ENCODE measurements at places on chromosomes 6 and 20. TPM values are rescaled to one million over a fixed set of nuclear protein-coding genes. Genes with fewer than 3 reads are reported as not detected.

The CCDC28A gene
- 41.2 TPM for total RNA-seq

The CLPSL2 gene
- not detected for total RNA-seq

The LPA gene
- not detected for total RNA-seq

The GTSF1L gene
- not detected for total RNA-seq

The SLCO4A1 gene
- total RNA-seq = 34.6 TPM

The PPIL6 gene
- total RNA-seq = 0.17 TPM

The ASIP gene
- not detected for total RNA-seq

The RBPJL gene
- total RNA-seq = not detected

The ELOVL4 gene
- 1.8 TPM for total RNA-seq

The GCNT2 gene
- total RNA-seq = 3.1 TPM

The TPD52L1 gene
- total RNA-seq = 0.56 TPM

The TSPYL4 gene
- 12.5 TPM for total RNA-seq

The COL21A1 gene
- not detected for total RNA-seq

The TAP1 gene
- 373 TPM for total RNA-seq

The DEFB132 gene
- total RNA-seq = not detected

The NKAIN4 gene
- total RNA-seq = not detected

The TINAG gene
- total RNA-seq = not detected

The RAB44 gene
- 0.09 TPM for total RNA-seq

The RAET1L gene
- total RNA-seq = not detected

The LAMA2 gene
- not detected for total RNA-seq

The SLC22A2 gene
- not detected for total RNA-seq

The GLP1R gene
- 0.77 TPM for total RNA-seq

The SNAI1 gene
- total RNA-seq = 1.3 TPM

The RBM24 gene
- not detected for total RNA-seq

The TOX2 gene
- 42.8 TPM for total RNA-seq

The MAK gene
- total RNA-seq = 0.90 TPM

The GSTA4 gene
- 21.4 TPM for total RNA-seq

The RNF217 gene
- 1.2 TPM for total RNA-seq

The GNAS-AS1 gene
- 2.5 TPM for total RNA-seq

The ARFGEF3 gene
- total RNA-seq = 0.76 TPM

The BPHL gene
- total RNA-seq = 12.5 TPM

The SCRT2 gene
- total RNA-seq = not detected

The GABRR1 gene
- total RNA-seq = not detected

The NRSN1 gene
- total RNA-seq = not detected

The TCF15 gene
- not detected for total RNA-seq

The BCKDHB gene
- 13.7 TPM for total RNA-seq

The POFUT1 gene
- 59.7 TPM for total RNA-seq

The CLVS2 gene
- total RNA-seq = not detected

The NR2E1 gene
- not detected for total RNA-seq

The SNAP91 gene
- not detected for total RNA-seq

The BEND6 gene
- 0.48 TPM for total RNA-seq

The TP53TG5 gene
- total RNA-seq = 0.83 TPM
